ENCODE measurements at places on chromosomes 4 and X. TPM values are rescaled to one million over a fixed set of nuclear protein-coding genes. Genes with fewer than 3 reads are reported as not detected.

Gene DCHS2
- polyA plus RNA-seq = 1.9 TPM

Gene ANTXR2
- 0.67 TPM for polyA plus RNA-seq

Gene TBC1D8B
- 5.6 TPM for polyA plus RNA-seq

Gene RAB39B
- polyA plus RNA-seq = 22.1 TPM

Gene PAGE2B
- polyA plus RNA-seq = not detected

Gene BST1
- not detected for polyA plus RNA-seq

Gene HPSE
- polyA plus RNA-seq = 12.2 TPM

Gene CENPE
- 0.56 TPM for polyA plus RNA-seq

Gene GC
- not detected for polyA plus RNA-seq

Gene SLIT2
- polyA plus RNA-seq = 7.4 TPM

Gene ITGB1BP2
- not detected for polyA plus RNA-seq

Gene FHIP1A
- polyA plus RNA-seq = 9.8 TPM

Gene CSAG1
- 0.86 TPM for polyA plus RNA-seq

Gene CLDN34
- not detected for polyA plus RNA-seq

Gene WDR1
- 26.9 TPM for polyA plus RNA-seq

Gene VCX3B
- not detected for polyA plus RNA-seq

Gene FHDC1
- 0.22 TPM for polyA plus RNA-seq

Gene MAMLD1
- 2.1 TPM for polyA plus RNA-seq

Gene ZNF518B
- polyA plus RNA-seq = 5.1 TPM

Gene CTAG1B
- polyA plus RNA-seq = not detected

Data from Purkinje cell (primary cell).